ENCODE measurements at places on chromosomes 7 and 10. TPM values are rescaled to one million over a fixed set of nuclear protein-coding genes. Genes with fewer than 3 reads are reported as not detected.

GRCh38 chr10:63603709-63604445 is 82.7 kb downstream of the REEP3 start:
- no peak for DNase-seq

DNA sequence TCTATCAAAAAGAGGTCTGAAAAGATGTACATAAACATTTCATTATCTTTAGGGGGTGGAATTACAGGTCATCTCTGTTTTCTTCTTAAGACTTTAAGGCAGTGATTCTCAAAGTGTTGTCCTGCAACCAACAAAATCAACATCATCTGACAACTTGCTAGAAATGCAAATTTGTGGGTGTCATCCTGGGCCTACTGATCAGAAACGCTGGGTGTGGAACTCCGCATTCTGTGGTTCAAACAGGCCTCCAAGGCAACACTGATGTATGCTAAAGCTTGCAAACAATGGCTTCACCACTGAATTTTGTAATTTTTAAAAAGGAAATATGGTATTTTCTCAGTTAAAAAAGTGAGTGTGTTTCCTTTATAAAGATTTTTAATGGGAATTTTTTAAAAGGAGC is 402.0 kb upstream of the LRRN3 start:
- DNase-seq = no peak

DNA sequence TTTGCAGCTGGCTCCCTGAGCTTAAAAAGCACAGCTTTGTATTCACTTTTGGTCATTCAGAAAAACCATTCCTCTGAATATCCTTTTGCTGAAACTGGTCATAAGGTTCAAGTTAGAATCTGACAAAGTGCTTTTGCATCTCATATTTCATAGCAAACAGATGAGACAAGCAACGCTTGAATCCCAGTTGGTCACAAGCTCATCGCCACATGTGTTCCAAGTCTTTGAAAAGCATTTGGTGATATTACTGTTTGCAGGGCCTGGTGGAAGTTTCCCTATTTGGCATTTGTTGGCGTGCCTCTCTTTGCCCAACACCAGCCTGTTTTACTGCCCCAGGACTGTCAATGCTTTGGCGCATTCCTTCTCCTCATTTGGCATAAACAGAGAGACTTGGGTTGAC is 10.3 kb downstream of the TACC2 start:
- no peak for DNase-seq

GRCh38 chr10:7092603-7093002 is 318.2 kb downstream of the SFMBT2 start:
- DNase-seq = no peak

DNA sequence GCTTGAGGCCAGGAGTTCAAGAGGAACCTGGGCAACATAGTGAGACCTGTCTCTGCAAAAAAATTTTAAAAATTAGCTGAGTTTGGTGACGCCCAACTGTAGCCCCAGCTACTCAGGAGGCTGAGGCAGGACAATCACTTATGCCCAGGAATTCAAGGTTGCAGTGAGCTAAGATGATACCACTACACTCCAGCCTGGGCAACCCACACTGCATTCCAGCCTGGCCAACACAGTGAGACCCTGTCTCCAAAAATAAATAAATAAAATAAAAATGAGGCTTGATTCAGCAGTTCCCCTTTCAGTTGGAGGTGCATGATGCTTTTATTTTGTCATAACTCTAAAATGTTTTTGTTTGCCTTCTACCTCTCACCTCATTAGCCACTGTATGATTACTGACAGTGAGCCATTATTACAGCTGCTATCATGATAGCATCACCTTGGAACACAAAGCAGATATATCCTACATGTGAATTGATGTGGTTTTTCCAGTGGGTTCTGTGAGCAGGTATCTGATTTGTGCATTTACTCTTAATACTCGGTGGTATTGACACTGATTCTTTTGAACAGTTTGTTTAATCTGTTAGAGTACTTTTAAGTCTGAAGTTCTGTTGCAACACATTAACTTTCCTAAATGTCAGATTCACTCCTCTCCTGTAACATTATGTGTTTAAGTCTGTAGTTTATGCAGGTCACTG is 49.1 kb downstream of the ARID5B start:
- no peak for DNase-seq

DNA sequence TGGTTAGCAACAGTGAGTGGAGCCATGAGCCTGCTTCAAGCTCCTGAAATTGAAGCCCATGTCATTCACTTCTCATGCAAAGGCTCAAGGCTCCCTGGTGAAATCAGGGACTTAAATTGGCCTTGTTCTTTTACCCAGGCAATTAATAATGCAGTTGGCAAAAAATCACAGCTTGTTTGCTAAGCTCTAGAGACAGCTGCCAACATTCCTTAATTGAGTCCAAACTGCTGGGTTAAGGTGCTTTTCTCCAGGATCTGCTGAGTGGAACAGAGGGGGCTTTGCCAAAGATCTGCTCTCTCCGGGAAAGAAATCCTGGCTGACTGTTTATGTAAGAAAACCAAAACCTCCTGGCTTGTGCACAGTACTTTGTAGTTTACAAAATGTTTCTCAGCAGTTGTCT is 257.6 kb upstream of the GHITM start:
- no peak for DNase-seq

GRCh38 chr10:4671451-4672145 is 154.4 kb upstream of the AKR1E2 start:
- peak; percentile 83 for DNase-seq

The EPO gene
- not detected for total RNA-seq

The SCRN1 gene
- 18.6 TPM for total RNA-seq

The KIF11 gene
- 14.1 TPM for total RNA-seq

Measured in HT-29 (cell line).